ENCODE measurements at places on chromosomes 4 and X.
A peak's percentile ranks its signal among the peaks of the same experiment; 100 is the strongest.

DNA sequence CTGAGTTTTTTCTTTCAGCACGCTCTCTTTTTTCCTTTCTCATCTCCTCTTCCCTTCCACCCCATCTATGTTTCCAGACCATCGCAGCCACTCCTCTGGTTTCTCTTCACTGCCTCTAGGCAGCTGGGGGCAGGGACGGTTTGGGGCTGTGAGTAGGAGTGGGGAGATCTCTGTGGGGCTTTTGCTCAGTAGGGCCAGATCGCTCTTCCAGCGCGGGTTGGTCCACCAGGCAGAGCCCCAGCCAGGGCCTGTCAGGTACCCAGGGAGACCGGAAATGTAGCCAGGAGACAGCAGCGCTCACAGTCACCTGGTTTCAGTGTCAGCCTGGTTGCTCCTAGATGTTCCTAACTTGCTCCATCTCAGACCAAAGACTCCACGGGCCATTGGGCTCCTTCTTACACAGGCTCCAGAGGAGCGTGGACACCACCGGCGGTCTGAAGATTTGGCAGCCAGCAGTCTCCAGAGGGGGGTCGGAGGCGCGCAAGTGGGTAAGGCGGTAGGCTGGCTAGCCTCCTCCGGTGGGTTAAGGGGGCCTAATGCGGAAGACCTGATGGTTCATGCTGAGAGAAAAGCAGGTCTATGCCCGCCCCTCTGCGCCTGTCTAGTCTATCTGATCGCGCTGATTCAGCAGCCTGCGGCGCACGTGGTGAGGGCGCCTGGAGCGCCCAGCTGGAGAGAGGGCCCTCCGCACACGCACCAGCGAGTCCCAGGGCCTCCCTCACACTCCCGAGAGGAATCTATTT lies 1.8 kb downstream of the FGF5 start:
- DNase-seq: no peak

DNA sequence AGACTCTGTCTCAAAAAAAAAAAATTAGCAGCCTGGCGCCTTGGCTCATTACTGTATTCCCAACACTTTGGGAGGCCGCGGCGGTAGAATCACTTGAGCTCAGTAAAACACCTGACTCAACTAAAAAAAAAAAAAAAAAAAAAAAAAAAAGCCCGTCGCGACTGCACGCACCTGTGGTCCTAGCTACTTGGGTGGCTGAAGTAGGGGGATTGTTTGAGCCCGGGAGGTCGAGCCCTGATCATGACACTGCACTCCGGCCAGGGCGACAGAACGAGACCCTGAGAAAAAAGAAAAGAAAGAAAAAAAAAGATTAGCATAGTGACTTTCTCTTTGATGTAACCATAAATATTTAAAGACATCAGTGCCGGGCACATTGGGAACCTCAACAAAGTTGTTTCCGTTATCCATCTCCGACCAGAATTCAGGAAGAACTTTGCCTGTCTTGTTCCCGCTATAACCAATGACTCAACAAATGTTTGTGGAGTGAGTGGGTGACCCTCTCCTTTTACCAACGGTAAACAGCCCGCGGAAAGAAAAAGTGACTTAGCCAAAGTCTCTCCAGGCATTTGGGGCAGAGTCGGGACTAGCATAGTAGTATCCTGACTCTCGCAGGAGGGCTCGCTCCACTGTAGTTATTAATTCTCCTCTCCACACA lies 553 bp upstream of the MED28 start:
- peak; percentile 55 for DNase-seq

DNA sequence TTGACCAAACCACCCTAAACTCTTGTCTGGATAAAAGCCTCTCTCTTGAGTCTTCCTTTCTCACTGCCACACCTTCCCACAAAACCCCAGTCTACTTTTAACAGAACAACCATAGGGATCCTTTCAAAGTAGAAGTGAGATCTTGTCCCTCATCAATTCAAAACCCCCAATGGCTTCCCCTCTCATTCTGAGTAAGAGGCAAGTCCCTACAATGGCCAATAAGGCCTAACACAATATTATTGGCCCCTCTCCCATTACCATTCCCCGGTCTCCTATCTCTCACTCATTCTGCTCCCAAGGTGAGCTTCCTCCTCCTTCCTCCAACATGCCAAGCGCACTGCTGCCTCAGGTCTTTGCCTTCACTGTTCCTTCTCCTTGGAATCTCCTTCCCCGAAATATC lies 57.1 kb downstream of the REELD1 start:
- DNase-seq: no peak

GRCh38 chrX:84479086-84479485 lies 23.2 kb downstream of the HDX start:
- no peak for DNase-seq

GRCh38 chr4:124343661-124344171 lies 368.8 kb downstream of the ANKRD50 start:
- DNase-seq: no peak

GRCh38 chrX:101639583-101639982 lies 20.1 kb downstream of the ARMCX2 start:
- DNase-seq: no peak

GRCh38 chr4:100984901-100985300 lies 362.4 kb downstream of the PPP3CA start:
- DNase-seq: no peak

- DNase-seq: no peak
Measured at GRCh38 chr4:40221744-40222143, 24.9 kb downstream of the RHOH start.

GRCh38 chr4:17008834-17009345 lies 110.4 kb upstream of the LDB2 start:
- no peak for DNase-seq

GRCh38 chr4:113646442-113646822 lies 115.1 kb downstream of the CAMK2D start:
- no peak for DNase-seq

- DNase-seq: no peak
Measured at GRCh38 chrX:9775930-9776329, 10.3 kb upstream of the GPR143 start.

- no peak for DNase-seq
Measured at GRCh38 chr4:118772081-118772766, 63.7 kb downstream of the SEC24D start.

- no peak for DNase-seq
Measured at GRCh38 chrX:62931625-62932024, 419.5 kb downstream of the SPIN4 start.

DNA sequence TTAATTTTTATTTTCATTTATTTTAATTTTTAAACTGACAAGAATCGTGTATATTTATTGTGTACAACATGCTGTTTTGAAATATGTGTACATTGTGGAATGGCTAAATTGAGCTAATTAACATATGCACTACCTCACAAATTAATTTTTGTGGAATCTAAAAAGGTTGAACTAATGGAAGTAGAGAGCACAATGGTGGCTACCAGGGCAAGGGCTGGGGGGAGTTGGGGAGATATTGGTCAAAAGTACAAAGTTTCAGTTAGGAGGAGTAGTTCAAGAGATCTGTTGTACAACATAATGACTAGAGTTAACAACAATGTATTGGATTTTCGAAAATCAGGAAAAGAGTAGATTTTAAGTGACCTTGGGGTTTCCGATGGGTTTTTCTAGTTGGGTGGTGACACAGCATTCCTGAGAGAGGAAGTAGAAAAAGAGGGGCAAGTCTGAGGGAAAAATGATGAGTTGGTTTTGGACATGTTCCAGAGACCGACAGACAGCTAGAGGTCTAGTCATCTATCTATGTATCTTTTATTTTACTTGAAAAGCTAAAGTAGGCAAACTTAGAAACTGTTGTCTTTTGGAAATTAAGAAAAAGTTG lies 23.2 kb downstream of the APOO start:
- DNase-seq: no peak

DNA sequence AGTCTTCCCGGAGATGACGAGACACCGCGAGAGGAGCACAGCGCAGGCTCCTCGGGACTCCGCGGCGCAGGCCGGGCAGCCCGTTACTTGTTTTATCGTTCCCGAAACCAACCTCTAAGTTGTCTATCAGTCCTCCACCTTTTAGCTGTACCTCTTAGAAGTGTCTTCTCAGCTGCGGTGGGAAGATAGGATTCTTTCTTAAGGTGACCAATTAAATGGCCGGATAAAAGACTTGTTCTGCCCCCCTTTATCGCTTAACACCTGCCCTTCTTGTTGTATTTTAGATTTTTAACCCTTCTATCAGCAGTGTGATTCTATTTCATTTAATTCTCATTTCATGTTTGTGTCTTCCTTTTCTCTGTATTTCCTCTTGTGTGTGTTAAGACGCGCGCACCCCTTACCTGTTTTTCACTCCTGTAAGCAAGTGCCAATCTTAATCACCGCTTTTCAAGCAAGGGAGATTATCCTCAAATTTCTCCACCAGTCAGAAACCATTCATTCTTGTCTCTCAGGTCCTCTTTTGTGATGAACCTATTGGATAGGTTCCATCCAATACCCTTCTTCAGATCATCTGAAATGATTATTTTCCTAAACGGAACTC lies at the start of gene SLC9B2:
SLC9B2 (minus strand) TSS at position 15 of the 601 bp plus-strand sequence. CDS start 9,211 bp downstream, outside the sequence.
- no peak for DNase-seq

DNA sequence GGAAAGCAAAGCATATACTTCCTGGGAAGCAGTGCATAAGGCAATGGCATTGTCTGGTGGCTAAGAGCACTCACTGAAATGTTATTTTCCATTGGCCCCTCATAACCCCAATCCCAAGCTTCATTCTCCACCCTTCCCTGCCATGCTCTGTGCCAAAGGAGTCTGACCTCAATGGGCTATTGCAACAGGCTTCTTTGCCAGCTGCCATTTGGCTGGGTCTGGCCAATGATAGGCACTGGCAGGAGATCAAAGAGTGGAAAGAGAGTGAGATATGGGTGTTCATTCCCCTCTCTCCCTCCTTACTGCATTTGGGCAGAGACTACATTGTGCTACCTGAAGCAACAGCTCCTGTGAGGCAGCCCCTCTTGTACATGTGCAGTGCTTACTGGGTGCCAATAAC lies 51.5 kb downstream of the LHFPL1 start:
- no peak for DNase-seq

DNA sequence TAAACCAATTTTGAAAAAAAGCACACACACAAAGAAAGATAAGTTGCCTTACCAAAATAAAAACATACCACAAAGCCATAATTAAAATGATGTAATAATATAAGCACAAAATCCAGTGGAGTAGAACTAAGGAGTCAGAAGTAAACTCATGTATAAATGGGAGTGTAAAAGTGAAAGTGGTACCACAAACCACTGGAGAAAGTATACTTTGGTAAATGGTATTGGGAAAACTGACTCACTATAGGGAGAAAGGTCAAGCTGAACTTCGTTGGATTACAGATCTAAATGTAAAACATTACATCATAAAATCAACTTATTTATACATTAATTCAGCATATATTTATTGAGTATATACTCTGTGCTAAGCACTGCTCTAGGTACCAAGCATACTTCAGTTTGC lies 46.3 kb upstream of the HHIP start:
- DNase-seq: no peak

GRCh38 chrX:16786791-16787735 lies 797 bp downstream of the TXLNG start:
- DNase-seq: peak; percentile 73

DNA sequence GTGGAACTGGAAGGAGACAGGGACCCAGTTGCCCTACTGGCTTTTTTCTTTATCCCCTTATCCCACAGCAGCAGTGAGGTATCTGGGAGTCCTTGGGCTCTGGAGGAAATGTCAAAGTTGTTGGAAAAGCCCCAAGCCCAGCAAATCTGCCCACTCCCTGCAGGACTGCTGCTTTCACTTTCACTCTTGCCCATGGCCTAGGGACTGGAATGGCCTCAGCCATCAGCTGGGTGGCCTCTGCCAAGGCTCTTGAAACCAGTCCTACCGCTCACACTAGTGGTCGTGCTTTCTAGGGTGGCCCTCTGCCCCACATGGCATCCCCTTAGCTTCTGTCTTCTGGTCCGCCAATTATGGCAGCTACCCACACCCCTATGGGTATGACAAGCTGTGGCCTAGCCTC lies 9.7 kb upstream of the RHOXF1 start:
- DNase-seq: no peak

GRCh38 chrX:37745354-37745753 lies 34.5 kb upstream of the CYBB start:
- DNase-seq: peak; percentile 83

DNA sequence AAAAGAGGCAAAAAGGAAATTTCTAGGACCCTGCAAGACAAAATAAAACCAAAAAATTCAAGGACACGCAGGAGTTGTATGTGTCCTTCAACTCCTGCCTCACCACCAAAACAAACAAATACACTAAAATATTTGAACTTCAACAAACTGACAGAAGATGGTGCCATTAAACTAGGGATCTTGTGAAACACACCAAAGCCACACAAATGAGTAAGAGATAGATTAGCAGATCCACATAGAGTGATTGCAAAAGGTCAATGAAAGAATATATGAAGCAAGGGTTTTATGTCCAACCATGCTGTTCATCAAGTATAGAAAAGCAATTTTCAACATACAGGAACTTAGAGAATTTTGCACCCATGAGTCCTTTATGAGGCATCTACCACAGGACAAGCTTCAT lies 40.1 kb upstream of the SCML1 start:
- no peak for DNase-seq

- DNase-seq: no peak
Measured at GRCh38 chr4:61225656-61226055, 25.5 kb downstream of the ADGRL3 start.

DNA sequence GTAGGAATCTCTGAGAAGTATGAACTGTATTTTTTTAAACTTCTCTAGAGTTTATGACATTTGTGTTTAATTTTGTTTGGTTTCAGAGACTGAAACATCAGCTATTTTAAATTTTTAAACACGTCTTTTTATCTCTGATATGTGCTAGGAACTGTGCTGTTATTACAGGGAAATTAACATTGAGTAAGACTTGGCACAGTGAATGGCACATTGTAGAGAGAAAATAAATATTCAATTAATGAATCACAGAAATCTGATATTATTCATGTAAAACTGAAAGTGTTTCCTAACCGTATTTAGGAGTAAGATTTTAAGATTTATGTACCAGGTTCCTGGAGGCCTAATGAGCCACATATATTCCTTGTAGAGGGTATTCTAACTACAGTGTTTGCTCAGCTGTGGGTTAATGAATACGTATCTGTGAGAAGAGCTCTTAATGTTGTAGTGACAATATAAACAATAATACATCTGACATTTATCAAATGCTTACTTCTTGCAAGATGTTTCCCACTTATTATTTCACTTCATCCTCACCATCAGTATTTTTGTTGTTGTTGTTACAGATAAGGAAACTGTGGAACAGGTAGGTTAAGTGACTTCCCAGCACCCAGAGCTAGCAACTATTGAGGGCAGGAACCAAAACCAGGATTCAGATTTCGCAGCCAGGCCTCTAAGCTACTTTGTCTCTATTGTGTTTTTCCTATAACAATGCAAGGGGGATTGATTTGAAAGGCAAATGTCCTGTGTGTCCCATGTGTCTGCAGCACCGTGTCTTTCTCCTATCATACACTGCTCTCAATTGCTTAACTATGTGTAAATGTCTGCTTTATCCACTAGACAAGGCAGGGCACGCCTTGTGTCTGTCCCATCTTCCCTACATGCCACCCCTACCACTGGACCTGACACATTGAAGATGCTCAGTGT lies 121.1 kb upstream of the FAM9C start:
- no peak for DNase-seq

DNA sequence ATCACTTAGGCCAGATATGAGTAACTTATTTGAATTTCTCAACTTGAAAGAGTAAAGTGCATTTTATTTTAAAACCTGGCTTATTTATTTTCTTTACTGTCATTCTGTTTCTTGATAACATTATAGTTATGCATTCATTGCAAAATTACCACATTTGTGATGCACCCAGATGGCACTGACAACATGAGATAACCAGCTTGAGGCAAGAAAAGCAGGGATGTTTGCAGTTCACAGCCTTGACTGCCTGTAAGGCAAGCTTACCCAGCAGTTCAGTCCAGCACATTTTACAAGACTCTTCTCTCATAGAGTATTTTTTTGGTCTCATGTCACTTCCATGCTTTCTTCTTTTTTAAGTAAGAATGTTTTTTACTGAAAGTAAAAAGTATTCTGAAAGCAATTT lies 25.3 kb upstream of the EPGN start:
- no peak for DNase-seq

GRCh38 chr4:55819634-55820033 lies at the start of gene EXOC1L:
TSS of gene EXOC1L (plus strand) at chr4:55819790. CDS start at chr4:55820027, 237 bp downstream.
- DNase-seq: no peak

Data from activated T-cell treated with anti-CD3 and anti-CD28 coated beads, Interleukin-2, amount 50 U/mL, for 24 hours (primary cell).